ENCODE measurements at places on chromosomes 4 and X. TPM values are rescaled to one million over a fixed set of nuclear protein-coding genes. Genes with fewer than 3 reads are reported as not detected.

DNA sequence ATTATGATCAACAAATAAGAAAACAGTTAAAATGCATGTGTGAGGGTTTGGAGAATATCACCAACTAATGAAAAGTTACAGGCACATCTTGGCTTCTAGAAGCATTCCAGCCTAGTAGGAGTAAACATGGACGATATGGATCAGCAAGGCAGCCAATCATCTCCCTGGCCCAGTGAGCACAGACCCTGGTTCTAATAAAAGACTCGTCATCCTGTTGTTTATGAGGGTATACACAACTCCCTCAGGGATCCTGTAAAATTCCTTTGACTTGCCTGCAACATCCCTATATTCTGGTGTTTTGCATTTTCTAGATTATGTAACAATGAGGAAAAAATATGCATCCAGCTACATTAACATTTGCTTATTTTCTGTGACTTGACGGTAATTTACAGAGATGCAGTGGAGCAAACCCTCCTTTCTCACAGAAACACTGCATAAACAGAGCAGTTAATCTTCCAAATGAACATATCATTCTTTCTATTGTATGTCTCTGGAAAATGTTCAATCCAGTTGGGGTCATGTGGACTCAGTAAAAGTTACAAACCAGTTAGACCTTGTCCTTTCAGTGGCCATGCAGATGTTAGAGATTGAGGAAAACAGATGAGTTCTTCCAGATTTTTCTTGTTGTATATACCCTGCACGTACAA lies 88.9 kb upstream of the NDP start:
- no peak for DNase-seq

GRCh38 chrX:19543020-19543715 lies 27.9 kb upstream of the MAP3K15 start:
- DNase-seq = no peak

GRCh38 chr4:174209341-174209740 lies 74.1 kb downstream of the FBXO8 start:
- DNase-seq = no peak

DNA sequence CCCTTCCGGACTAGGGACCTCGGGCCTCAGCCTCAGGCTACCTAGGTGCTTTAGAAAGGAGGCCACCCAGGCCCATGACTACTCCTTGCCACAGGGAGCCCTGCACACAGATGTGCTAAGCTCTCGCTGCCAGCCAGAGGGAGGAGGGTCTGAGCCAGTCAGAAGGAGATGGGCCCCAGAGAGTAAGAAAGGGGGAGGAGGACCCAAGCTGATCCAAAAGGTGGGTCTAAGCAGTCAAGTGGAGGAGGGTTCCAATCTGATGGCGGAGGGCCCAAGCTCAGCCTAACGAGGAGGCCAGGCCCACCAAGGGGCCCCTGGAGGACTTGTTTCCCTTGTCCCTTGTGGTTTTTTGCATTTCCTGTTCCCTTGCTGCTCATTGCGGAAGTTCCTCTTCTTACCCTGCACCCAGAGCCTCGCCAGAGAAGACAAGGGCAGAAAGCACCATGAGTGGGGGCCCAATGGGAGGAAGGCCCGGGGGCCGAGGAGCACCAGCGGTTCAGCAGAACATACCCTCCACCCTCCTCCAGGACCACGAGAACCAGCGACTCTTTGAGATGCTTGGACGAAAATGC lies at the start of gene WAS:
Gene WAS (plus strand): TSS at position 389 of the 572 bp plus-strand sequence. CDS start 55 bp downstream, at position 444.
- DNase-seq = peak; percentile 29

DNA sequence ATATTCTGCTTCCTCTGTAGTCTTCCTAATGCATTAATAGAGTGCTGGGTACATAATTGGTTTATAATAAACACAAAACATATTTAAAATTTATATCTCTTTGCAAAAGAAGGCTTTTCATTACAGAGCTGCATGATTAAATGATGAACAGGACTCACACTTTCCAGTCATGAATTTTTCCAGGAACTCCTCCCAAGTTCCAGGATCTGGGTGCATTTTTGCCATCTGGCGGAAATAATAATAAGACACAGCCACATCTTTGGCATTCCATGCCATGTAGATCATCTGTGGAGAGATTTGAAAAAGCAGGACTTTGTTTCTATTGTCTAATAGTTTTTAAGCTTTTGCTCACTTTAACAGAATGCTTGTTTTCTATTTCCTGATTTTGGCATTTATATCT lies 40.2 kb upstream of the SULT1B1 start:
- DNase-seq = no peak

DNA sequence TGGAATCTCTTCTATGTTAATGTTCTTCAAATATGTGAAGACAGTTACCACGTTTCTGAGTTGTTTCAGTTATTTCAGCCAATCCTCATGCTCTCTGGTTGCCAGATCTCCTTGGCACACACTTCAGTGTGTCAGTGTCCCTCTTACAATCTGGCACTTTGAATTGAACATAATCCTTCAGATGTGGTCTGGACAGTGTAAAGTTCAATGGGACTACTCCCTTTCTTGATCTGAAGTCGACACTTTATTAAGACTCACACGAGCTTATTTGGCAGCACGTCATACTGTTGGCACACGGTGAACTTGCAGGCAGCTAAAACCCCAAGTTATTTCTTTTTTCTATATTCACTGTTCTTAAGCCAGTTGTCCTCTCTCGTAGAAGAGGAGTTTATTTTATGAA lies 28.2 kb downstream of the ARSJ start:
- DNase-seq = no peak

Gene NDP
- total RNA-seq = not detected

Gene TMPRSS11B
- total RNA-seq = not detected

Data from natural killer cell (primary cell).